ENCODE measurements at places on chromosomes 5 and 9.

GRCh38 chr9:107425101-107426025, 64.2 kb downstream of the KLF4 start:
- peak; percentile 2 for DNase-seq

- DNase-seq, result no peak
These were observed 59.1 kb downstream of the TLR4 start for GRCh38 chr9:117763314-117763713.

DNA sequence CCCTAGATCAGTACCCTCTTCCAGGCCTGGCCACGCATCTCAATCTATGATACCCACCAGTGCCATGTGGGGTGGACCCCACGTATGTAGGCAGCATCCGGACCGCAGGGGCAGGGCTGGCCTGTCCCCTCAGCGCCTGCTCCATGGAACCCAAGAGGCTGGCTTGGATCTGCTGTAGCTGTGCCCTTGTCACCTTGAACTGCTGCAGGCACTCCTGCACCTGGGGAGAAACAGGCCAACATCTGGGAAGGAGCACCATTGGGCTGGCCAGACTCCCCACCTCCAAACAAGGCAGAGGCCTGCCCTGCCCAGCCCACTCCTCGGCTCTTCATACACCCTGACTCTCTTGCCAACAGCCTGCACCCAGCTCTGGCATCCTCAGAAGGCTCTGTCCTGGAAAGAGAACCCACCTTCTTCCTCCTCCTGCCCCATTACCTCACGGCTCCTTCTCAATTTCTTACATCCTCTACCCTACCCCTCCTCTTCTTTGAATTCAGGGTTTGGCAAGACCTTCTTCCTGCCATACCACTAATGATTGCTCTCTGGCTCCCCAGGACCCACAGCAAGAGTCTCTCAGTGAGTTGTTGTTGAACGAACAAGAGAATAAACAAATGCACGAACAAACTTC, 7.7 kb downstream of the HK3 start:
- no peak for DNase-seq

DNA sequence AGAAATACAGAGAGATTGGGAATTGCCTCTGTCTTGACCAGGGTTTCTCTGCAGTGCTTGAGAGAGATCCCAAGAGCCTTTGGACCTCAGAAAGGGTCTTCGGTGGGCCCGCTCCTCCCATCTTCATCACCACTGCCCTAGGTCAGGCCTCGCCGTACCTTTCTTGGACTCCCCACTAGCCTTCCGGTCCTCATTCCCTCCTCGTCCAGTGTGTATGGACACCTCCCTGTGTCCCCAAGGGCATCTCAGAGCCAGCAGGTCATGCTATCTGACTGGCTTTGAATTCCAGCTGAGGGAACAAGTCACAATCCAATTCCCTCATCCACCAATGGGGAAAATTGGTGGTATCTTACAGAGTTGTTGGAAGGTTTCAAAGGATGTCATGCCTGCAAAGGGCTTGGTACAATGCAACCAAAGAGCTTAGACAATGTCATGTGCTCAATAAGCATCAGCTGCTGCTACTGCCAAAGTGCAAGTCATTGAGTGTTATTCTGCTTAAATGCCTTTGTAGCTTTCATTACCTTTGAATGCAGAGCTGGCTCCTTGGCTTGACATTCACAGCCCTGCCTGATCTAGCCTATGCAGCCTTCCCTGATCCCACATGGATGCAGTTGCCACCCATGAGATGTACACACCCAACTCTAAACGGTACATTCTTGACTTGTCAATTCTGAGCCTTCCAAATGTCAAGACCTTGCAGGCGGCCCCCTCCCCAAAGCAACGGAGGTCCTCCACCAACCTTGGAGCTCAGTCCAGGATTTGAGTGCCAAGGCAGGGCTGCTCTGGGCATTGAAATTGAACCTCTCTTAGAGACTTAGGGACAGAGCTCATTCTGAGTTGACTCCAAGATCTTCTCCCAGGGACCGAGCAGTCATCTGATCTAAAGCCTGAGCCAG, 58.0 kb downstream of the HRH2 start:
- DNase-seq, result no peak

- DNase-seq, result no peak
These were observed 83.9 kb upstream of the ZBTB43 start for GRCh38 chr9:126720661-126721563.

DNA sequence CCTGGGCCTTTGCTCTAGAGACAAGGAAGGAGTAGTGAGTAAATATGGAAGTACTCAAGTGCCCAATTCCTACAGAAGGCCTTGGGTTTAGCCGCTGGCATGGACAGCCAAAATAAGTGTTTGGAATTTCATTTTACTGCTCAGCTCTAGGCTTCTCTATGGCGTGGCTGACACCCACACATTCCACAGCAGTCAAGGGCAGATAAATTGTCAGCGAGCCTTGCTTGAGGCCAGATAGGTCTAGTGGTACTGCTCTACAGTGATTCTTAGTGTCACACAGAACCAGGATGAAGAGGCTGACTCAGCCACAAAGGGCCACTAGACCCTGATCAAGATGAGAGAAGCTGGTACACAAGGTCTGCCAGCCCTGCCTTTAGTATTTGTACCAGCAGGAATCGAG, 111.0 kb upstream of the NFIB start:
- no peak for DNase-seq

- no peak for DNase-seq
These were observed 2.2 kb downstream of the AMACR start for GRCh38 chr5:34005681-34006080.

DNA sequence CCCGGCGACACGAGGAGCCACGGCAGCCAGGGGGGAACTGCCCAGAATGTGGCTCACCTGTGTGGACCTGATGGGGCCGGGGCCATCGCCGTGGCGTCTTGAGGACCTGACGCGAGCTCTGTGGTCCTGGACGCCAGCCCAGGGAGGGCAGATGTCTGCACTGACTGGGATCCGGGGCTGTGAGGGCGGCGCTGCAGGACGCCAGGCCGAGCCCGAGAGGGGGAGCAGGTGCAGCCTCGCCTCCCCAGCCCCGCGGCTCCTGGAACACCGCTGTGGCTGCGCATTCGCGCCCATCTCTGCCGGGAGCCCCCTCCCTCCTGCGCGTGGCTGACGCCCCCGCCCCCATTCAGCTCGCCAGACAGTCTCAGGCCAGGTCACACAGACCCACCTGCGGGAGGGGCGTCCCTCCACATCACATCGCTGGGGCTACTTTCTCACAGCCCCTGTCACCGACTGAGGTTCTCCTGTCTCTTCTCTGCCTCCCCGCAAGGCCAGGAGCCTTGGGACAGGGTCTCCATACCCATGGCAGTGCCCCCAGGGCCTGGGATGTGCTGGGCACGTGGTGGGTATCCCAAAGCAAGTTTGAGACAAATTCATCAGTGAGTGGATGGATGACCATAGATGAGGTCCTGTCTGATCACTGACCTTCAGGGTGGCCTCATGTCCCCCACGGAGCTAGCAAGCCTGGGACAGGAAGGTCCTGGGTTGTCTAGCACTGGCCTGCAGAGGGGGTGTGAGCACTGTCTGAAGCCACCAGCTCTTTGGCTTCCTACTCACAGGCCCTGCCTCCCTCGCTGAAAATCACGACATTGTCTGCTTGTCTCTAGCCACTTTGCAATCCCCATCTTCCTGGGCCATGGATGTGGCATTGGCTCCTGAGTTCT, 47.3 kb downstream of the RASGEF1C start:
- DNase-seq, result no peak

DNA sequence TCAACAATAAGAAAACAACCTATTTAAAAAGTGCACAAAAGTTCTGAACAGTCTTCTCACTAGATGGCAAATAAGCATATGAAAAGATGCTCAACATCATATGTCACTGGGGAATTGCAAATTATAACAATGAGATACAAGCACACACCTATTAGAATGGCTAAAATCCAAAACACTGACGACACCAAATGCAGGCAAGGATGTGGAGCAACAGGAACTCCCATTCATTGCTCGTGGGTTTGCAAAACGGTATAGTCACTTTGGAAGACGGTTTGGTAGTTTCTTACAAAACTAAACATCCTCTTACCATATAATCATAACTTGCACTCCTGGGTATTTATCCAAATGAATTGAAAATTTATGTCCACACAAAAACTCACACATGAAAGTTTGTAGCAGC, 100.9 kb upstream of the TBC1D2 start:
- DNase-seq, result no peak

GRCh38 chr5:175388531-175388930, 55.5 kb downstream of the DRD1 start:
- DNase-seq, result no peak

- DNase-seq, result no peak
These were observed 2062.2 kb upstream of the CDH6 start for GRCh38 chr5:29131285-29131684.

GRCh38 chr5:76000582-76000981, 82.6 kb upstream of the SV2C start:
- DNase-seq, result no peak

All from activated naive CD4-positive, alpha-beta T cell (primary cell).